LHCN-M2 (cell line): ENCODE measurements at places on chromosomes 12 and 14. TPM values are rescaled to one million over a fixed set of nuclear protein-coding genes. Genes with fewer than 3 reads are reported as not detected.

The LRFN5 gene
- not detected in 2 replicates for total RNA-seq

The KRT82 gene
- total RNA-seq, result not detected in 2 replicates

The PLEKHH1 gene
- total RNA-seq, result 0.06 TPM in 1 of 2 replicates, not detected in the other

The ZFHX2 gene
- total RNA-seq, result 0.29 and 0.32 TPM in 2 replicates

- DNase-seq, result no peak
Observed at GRCh38 chr12:117090816-117091711, 8.2 kb downstream of the TESC start.

The NPAS3 gene
- not detected in 2 replicates for total RNA-seq

The MYH6 gene
- not detected in 2 replicates for total RNA-seq

The PNP gene
- total RNA-seq, result 54.0 and 54.8 TPM in 2 replicates

The OR6C2 gene
- total RNA-seq, result not detected in 2 replicates
